ENCODE measurements at places on chromosomes 2 and 18. TPM values are rescaled to one million over a fixed set of nuclear protein-coding genes. Genes with fewer than 3 reads are reported as not detected.

DNA sequence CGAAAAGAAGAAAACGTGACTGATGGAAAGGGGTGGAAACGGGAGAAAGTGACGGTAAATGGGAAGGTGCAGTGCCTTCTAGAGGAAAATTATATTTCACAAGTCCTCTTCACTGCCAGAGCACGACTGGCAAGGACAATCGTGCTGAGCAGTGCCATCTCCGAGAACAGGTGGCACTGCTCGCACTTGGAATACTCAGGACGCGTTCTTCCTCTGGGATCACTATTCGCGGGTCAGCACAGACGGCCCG lies 364 bp downstream of the STAT1 start:
- no peaks in the 10 kb centered on the region for H3K27me3 ChIP-seq
- ATAC-seq: no peak
- peak overlapping the region; percentile 84 for H3K4me3 ChIP-seq
- H3K27ac ChIP-seq: peak overlapping the region; percentile 92
- peaks cover 25% of the 10 kb centered on the region for H3K4me1 ChIP-seq

Gene QPCT
- 1.6 TPM for total RNA-seq

Gene EGR4
- not detected for total RNA-seq

Gene RIT2
- total RNA-seq: not detected

Gene PKDCC
- 193 TPM for total RNA-seq

Gene FLACC1
- total RNA-seq: 1.1 TPM

- no peak overlapping the region for H3K27ac ChIP-seq
- peaks cover 3% of the 10 kb centered on the region for H3K4me1 ChIP-seq
- no peaks in the 10 kb centered on the region for H3K36me3 ChIP-seq
These were observed 243.9 kb downstream of the PRKCE start for GRCh38 chr2:45895241-45895861.

DNA sequence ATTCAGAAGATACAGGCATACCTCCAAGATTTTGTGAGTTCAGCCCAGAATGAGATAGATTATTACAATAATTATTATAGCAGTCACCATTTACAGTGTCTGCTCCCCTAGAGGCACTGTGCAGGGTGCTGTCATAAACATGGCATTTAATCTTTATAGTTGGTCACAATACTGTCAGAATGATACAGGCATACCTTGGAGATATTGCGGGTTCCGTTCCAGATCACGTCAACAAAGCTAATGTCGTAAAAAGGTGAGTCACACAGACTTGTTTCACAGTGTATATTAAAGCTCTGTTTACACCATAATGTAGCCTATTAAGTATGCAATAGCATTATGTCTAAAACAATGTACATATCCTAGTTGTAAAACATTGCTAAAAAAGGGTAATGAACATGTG lies 45.6 kb downstream of the ZRANB3 start:
- no peaks in the 10 kb centered on the region for H3K4me1 ChIP-seq
- no peak for ATAC-seq
- peaks cover 13% of the 10 kb centered on the region for H3K36me3 ChIP-seq
- H3K4me3 ChIP-seq: no peak overlapping the region
- H3K27ac ChIP-seq: no peak overlapping the region

Gene CYTIP
- total RNA-seq: 2.9 TPM

GRCh38 chr18:62797329-62797728 lies 82.0 kb downstream of the PHLPP1 start:
- H3K27ac ChIP-seq: no peak overlapping the region
- H3K27me3 ChIP-seq: no peaks in the 10 kb centered on the region
- no peaks in the 10 kb centered on the region for H3K36me3 ChIP-seq
- H3K4me3 ChIP-seq: no peak overlapping the region

Gene TNP1
- total RNA-seq: not detected

DNA sequence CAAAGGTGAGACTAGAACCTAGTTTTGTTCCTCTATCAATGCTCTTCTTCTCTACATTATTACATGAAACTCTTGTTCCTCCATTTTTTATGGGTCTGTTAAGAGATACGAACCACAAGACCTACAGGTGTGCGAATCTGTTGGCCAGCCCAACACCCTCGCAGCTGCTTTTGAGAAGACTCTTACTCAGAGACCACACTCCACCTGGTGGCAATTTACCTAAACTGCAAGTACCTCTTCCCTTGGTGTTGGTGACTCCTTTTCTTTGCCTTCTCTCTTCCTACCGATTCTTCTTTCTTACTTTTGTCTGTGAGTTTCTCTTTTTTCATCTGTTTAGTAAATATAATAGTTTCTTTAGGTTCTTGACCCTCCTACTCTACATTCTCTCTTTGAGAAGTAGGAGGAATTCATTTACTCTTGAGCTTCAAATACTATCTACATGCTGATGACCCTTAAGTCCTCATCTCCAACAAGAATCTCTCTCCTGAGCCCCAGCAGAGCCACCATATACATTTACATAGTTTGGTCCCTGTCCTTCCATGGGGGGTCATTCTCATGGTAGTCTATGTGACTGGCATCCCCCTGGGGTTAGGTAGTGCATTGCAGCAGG lies 81.8 kb upstream of the GAREM1 start:
- H3K27me3 ChIP-seq: no peaks in the 10 kb centered on the region
- H3K4me1 ChIP-seq: no peaks in the 10 kb centered on the region
- H3K27ac ChIP-seq: no peak overlapping the region
- no peak for ATAC-seq

- no peaks in the 10 kb centered on the region for H3K27me3 ChIP-seq
- no peak overlapping the region for H3K27ac ChIP-seq
- H3K4me3 ChIP-seq: no peak overlapping the region
These were observed 297.1 kb upstream of the SESTD1 start for GRCh38 chr2:179561702-179562101.

Gene DYNC1I2
- total RNA-seq: 117 TPM

DNA sequence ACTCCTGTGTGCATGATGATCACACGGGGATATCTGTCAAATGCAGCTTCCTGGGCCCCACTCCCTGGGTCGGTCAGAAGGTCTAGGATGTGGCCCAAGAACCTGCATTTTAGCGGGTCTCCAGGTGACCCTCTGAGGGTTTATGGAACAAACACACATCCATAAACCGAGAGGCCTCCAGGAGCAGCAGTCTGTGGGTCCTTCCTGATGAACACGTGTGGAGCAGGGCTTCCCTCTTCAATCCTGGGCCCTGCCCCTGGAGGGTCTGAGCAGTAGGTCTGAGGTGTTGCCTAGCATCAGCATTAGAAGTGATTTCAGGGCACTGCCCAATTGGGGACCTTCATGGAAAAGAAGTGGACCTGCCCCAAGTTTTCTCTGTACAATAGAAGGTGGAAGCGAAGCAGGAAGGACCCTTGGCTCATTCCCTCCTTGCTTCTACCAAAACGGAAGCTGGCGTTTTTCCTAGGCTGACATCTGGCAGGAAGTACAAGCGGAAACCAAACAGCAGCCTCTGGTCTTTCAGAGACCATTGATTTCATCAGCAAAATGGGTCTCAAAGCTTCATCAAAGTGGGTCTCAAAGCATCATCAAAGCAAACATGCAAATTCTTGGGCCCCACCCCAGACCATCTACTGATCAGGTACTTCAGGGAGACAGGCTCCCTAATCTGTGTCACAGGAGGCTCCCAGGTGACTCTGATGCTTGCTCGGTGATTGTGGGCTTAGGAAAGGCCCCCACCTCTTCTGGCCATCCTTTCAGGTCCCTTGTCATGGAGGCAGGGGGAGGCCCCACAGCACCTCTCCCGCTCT lies 30.7 kb downstream of the INO80C start:
- H3K36me3 ChIP-seq: peaks cover 5% of the 10 kb centered on the region
- peak overlapping the region; percentile 62 for H3K27ac ChIP-seq
- no peaks in the 10 kb centered on the region for H3K27me3 ChIP-seq
- peak; percentile 13 for ATAC-seq
- H3K4me1 ChIP-seq: peaks cover 83% of the 10 kb centered on the region
- no peak overlapping the region for H3K4me3 ChIP-seq

DNA sequence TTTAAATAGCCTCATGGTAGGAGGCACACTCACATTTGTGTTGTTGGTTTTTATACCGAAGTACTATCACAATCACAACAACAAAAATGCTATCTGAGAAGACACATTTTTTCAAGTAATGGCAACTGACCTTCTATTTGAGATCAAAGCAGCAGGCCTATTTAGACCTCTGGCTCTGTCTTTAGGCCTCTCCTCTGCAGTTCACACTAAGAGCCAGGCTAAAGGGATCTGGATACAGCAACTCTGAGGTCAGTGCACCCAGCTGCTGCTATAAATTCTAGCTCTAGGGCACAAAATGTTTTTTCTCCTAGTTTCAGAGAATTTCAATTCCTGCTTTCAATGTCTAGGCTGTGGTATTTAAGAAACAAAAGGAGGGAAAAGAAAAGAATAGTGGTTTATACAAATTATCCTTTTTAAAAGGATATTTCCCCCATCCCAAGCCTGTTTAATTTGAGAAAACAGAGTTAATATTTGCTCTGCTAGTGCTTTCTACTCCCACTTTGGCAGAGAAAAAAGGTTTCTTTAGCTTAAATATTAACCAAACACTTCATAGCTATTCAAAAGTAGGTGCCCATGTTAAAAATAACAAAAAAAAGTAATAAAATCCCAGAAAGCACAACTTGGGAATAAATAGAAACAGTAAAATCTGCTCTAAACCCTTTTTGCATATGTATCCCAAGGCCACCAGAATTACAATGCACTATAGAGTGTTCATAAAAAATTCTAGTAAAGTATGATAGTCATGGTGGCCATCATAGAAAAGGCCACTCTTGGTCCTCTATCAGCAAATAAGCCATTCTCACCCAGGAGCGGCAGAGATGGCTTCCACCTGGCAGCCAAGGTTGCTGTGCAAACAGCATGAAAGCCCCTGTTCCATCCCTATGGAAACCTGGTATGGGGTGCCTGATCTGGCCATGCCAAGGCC lies 293.6 kb upstream of the SESTD1 start:
- no peaks in the 10 kb centered on the region for H3K27me3 ChIP-seq
- H3K27ac ChIP-seq: no peak overlapping the region
- no peaks in the 10 kb centered on the region for H3K36me3 ChIP-seq
- H3K4me1 ChIP-seq: no peaks in the 10 kb centered on the region

DNA sequence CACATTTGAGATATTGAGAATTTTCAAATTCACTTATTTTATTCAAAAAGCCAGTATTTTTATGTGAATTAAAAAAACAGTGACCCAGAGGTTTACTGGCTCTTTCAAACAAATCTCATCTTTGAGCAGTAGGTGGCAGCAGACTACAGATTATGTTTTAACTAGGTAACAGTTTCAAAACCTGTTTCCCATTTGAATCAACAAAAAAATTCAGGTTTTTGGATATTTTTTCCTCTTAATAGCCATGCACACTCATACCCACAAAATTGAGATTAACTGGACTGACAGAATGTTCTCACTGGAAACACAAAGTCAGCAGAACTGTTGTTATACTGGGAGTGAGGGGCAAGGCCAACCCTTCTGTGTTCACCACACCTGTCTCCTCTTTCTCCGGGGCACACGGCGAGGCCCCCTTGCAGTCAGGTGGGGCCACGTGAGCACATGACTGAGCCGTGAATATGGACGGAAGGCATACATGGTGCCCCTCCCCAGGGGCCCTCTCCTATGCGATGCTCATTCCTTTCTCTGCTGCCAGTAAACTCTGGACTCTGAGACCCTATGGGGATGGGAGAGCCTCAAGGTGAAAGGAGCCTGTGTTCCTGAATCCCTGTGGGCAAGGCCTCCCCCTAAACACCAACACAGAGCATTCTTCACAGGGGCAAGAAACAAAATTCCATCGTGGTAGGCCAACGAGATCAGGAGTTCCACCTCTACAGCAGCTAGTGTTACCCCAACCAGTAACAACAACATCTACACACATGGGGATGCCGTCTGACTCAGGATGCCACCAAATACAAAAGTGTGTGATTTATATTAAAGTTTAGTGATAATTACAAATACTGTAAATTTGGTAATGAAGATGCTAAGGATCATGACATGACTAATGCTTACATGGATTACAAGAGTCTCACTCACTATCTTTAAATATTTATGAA lies 80.4 kb downstream of the LPIN2 start:
- no peaks in the 10 kb centered on the region for H3K36me3 ChIP-seq
- H3K4me3 ChIP-seq: no peak overlapping the region
- ATAC-seq: peak; percentile 31
- peaks cover 3% of the 10 kb centered on the region for H3K4me1 ChIP-seq
- H3K27ac ChIP-seq: no peak overlapping the region
- H3K27me3 ChIP-seq: no peaks in the 10 kb centered on the region

- H3K36me3 ChIP-seq: peaks cover 68% of the 10 kb centered on the region
- H3K27ac ChIP-seq: peak overlapping the region; percentile 57
- no peaks in the 10 kb centered on the region for H3K27me3 ChIP-seq
- no peaks in the 10 kb centered on the region for H3K4me1 ChIP-seq
- no peak overlapping the region for H3K4me3 ChIP-seq
These were observed 15.9 kb downstream of the TRIB2 start for GRCh38 chr2:12732651-12733050.

DNA sequence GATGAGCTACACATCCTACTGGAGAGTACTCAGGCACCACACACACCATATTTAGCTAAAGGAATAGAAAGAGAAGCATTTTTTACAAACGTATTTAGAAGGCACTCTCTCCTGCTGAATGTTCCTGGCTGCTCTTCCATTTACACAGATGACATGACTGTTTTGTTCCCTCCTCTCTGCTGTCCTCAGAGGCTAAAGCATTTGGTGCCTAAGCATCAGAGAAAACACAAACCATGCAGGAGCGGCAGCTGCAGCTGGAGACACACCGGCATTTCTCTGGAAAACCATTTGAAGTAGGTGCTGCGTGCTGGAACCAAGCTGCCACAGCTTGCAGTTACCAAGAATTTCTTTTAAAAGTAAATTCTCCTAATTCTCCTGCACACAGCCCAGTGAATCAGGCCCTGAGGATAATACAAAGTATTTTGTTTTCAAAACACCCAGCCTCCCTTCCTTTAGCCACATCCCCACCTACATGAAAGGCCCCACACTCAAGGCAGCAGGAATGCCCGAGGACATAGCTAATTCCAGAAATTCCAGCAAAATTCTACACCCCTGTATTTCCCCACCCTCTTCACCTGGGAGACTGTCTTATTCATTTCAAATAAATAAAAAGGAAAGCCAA lies 488.9 kb upstream of the SOX11 start:
- no peaks in the 10 kb centered on the region for H3K4me1 ChIP-seq
- no peaks in the 10 kb centered on the region for H3K36me3 ChIP-seq
- H3K27me3 ChIP-seq: no peaks in the 10 kb centered on the region
- H3K27ac ChIP-seq: no peak overlapping the region

Data from gastroesophageal sphincter (tissue), 4 donors.